ENCODE measurements at places on chromosomes 6 and 20. TPM values are rescaled to one million over a fixed set of nuclear protein-coding genes. Genes with fewer than 3 reads are reported as not detected.
A peak's percentile ranks its signal among the peaks of the same experiment; 100 is the strongest.

DNA sequence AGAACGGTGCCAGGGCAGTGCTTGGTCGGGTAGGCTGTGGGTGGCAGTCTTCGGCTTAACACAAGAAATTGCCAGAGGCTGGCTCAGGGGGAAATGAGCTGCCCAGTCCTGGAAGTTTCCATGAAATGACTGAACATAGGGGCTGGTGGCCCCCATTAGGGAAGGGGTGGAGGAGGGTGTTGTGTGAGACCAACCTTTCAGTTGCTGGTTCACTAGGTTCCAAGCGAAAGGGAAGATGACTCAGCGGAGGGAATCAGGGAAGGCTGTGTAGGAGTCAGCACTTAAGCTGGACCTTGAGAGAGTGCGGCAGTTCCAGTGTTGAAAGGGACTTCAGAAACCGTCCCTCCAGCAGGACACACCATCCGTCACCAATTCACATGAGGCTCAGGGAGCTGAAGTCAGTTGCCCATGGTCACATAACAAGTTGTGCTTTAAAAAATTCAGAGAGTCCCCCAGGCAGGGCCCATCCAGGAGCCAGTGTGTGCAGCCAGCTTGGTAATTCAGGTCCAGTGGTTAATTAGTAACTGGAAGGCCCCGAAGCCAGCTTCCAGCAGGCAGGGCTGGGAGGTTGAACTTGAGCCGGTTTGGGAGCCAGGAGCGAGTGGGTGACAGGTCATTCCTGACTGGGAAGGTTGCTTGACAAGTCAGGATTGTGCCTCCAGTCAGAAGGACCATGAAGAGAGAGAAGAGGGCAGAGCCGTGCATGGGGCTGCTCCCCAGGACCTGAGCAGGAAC is at the start of gene SGK2:
TSS of gene SGK2 (plus strand) at position 616 of the 735 bp plus-strand sequence. CDS start 7,469 bp downstream, outside the sequence.
- no peak for DNase-seq
- no peaks in the 10 kb centered on the region for H3K27me3 ChIP-seq

- H3K4me3 ChIP-seq = peak overlapping the region; percentile 82
- H3K27ac ChIP-seq = peak overlapping the region; percentile 80
- no peaks in the 10 kb centered on the region for H3K27me3 ChIP-seq
- no peak for DNase-seq
- H3K4me1 ChIP-seq = peaks cover 32% of the 10 kb centered on the region
Observed at GRCh38 chr20:4973330-4974097, 27.8 kb downstream of the SLC23A2 start.

Gene COL21A1
- not detected for polyA plus RNA-seq

- no peaks in the 10 kb centered on the region for H3K4me1 ChIP-seq
- no peaks in the 10 kb centered on the region for H3K27me3 ChIP-seq
- H3K4me3 ChIP-seq = no peak overlapping the region
- no peak overlapping the region for H3K27ac ChIP-seq
Observed at GRCh38 chr6:30272032-30272431, 54.7 kb upstream of the TRIM39 start.

Gene EDN3
- polyA plus RNA-seq = not detected

Gene BEND3
- polyA plus RNA-seq = not detected
